MM.1S (cell line): ENCODE measurements at places on chromosomes 13 and 19.

GRCh38 chr13:30107521-30108136 lies 199.7 kb downstream of the KATNAL1 start:
- no peak overlapping the region for H3K27ac ChIP-seq
- no peaks in the 10 kb centered on the region for H3K27me3 ChIP-seq
- H3K36me3 ChIP-seq: no peaks in the 10 kb centered on the region
- no peak overlapping the region for H3K4me3 ChIP-seq
- DNase-seq: no peak

- no peaks in the 10 kb centered on the region for H3K4me1 ChIP-seq
- no peak overlapping the region for H3K27ac ChIP-seq
- no peak for DNase-seq
These were observed 502.8 kb downstream of the COG6 start for GRCh38 chr13:40158218-40158617.

GRCh38 chr13:30125422-30126073 lies 181.8 kb downstream of the KATNAL1 start:
- no peak overlapping the region for H3K4me3 ChIP-seq
- H3K36me3 ChIP-seq: no peaks in the 10 kb centered on the region
- no peaks in the 10 kb centered on the region for H3K27me3 ChIP-seq
- DNase-seq: no peak
- no peaks in the 10 kb centered on the region for H3K4me1 ChIP-seq

GRCh38 chr13:35480346-35480745 lies 3.9 kb upstream of the MAB21L1 start:
- DNase-seq: no peak
- H3K27ac ChIP-seq: no peak overlapping the region
- H3K4me1 ChIP-seq: no peaks in the 10 kb centered on the region
- H3K27me3 ChIP-seq: no peaks in the 10 kb centered on the region

- no peaks in the 10 kb centered on the region for H3K36me3 ChIP-seq
- no peaks in the 10 kb centered on the region for H3K27me3 ChIP-seq
- no peak for DNase-seq
- no peak overlapping the region for H3K27ac ChIP-seq
- no peak overlapping the region for H3K4me3 ChIP-seq
These were observed 66.6 kb downstream of the ARHGEF18 start for GRCh38 chr19:7415163-7415856.

GRCh38 chr19:3503036-3503572 lies 2.6 kb upstream of the DOHH start:
- no peaks in the 10 kb centered on the region for H3K27me3 ChIP-seq
- H3K36me3 ChIP-seq: no peaks in the 10 kb centered on the region

- H3K27ac ChIP-seq: no peak overlapping the region
- H3K27me3 ChIP-seq: no peaks in the 10 kb centered on the region
- H3K4me1 ChIP-seq: no peaks in the 10 kb centered on the region
- no peak for DNase-seq
- H3K4me3 ChIP-seq: no peak overlapping the region
These were observed 25.5 kb upstream of the SLC1A5 start for GRCh38 chr19:46813839-46814358.

GRCh38 chr13:41995946-41996345 lies 35.0 kb upstream of the VWA8 start:
- H3K4me1 ChIP-seq: no peaks in the 10 kb centered on the region
- no peaks in the 10 kb centered on the region for H3K36me3 ChIP-seq
- DNase-seq: no peak
- H3K27me3 ChIP-seq: no peaks in the 10 kb centered on the region

DNA sequence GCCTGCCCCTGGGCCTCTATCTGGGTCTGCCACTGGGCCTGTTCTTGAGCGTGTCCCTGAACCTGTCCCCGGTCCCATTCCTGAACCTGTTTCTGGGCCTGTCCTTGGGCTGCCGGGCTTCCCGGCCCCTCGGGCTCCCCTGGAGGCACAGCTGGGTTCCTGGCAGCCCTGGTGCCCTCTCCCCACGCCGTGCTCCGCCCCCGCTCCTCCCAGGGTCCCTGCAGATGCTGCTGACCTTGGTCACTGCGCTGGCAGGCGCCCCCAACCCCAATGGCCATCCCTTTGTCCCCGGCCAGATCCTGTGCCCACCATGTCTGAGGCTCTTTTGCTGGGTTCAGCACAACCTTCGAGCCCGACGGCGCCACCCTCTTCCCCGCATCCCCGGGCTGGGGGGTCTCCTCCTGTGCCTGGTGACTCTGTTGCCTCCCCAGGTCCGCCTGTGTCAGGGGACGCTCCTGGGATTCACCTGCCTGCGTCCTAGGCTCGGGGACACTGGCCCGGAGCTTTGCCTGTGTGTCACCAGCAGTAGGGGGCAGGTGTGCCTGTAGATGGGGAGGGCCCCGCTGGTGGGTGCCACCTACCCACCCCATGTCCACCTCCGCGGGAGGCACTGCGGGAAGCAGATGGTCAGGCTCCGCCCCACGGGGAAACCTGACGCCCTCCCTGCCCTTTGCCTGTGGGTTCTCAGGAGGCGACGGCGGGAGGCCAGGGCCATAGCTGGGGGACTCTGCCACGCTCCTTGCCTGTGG lies 41.0 kb upstream of the GRTP1 start:
- peaks cover 97% of the 10 kb centered on the region for H3K27me3 ChIP-seq
- no peak overlapping the region for H3K4me3 ChIP-seq
- peaks cover 7% of the 10 kb centered on the region; the same call in 1 of the 2 replicates for H3K4me1 ChIP-seq

DNA sequence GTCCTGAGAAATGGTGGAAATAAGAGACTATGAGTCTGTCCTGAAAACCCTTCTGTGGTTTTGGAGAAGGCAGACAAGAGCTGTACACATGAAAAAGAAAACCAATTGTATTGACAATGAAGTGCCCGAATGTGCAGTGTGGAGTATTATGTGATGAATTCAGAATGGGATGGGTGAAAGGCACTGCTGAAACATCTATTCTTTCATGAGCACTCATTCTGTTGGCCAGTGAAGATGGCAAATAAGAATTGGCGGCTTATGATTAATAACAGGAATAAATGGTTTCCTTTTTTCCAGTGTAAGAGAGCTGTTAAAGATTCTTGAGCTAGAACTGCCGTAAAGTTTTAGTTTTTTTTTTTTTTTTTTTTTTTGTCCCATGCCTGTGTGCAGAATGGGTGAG lies 5.7 kb downstream of the POLR1D start:
- no peak overlapping the region for H3K27ac ChIP-seq
- no peaks in the 10 kb centered on the region for H3K36me3 ChIP-seq
- H3K27me3 ChIP-seq: no peaks in the 10 kb centered on the region
- H3K4me3 ChIP-seq: no peak overlapping the region
- DNase-seq: no peak

DNA sequence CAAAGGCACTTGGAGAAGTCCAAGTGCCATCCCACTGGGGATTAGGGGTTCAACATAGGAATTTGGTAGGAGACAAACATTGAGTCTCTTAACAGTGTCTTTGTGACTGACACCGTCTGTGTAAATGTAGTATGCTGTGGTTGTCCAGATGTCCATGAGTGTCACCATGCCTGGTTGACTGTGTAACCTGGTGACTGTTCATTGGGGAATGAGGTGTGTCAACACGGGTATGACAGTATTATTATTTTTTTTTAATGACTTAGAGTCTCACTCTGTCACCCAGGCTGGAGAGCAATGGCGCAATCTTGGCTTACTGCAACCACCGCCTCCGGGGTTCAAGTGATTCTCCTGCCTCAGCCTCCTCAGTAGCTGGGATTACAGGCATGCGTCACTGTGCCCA lies 16.2 kb downstream of the PKN1 start:
- DNase-seq: no peak
- H3K4me3 ChIP-seq: no peak overlapping the region
- H3K27me3 ChIP-seq: no peaks in the 10 kb centered on the region
- H3K36me3 ChIP-seq: no peaks in the 10 kb centered on the region; the same call in 1 of the 2 replicates
- H3K4me1 ChIP-seq: no peaks in the 10 kb centered on the region

DNA sequence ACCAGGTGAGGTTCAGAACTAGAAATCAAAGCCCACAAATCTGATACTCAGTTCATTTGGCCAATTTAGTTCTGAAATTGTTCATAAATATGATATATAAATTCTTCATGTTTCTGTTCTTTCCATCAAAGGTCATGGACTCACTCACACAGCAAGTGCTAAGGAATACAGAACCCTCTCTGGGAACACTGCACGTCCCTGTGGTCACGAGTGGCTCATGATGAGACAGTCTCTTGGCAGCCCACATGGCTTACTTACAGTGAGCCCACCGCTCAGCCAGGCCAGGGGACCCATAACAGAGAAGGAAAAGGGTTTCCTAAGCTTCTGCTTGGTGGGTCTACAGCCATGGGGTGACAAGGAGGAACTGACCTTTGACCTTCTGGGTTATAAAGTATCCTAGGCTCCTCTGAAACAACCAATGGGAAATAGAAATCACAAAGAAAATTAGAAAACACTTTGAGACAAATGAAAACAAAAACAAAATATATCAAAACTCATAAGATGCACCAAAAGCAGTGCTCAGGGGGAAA lies 67.4 kb downstream of the CDADC1 start:
- H3K36me3 ChIP-seq: no peaks in the 10 kb centered on the region
- no peaks in the 10 kb centered on the region for H3K4me1 ChIP-seq
- no peaks in the 10 kb centered on the region for H3K27me3 ChIP-seq
- H3K4me3 ChIP-seq: no peak overlapping the region
- no peak for DNase-seq

DNA sequence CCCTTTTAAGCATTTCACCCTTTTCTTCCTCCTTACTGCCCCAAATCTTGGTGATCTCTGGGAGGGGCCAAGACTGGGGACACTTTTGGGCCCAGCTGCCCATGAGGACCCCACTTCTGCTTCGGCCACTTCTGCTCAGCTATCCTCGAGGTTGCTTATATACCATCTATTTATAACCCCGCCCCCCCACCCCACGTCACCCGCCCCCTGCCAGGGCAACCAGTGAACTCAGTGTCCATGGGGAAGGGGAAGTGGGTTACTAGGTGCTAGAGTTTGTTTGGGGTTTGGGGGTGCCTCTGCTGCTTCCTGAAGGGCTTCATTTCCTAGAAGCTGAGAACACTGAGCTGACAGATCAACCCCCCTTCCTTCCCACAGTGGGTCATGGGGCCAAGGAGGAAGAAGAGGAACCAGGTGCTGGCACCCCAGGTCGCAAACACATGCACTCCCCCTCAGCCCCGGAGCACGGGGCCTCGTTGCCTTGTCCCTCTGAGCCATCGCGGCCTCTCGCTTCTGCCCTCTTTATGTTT lies 6.1 kb upstream of the ADGRE5 start:
- H3K4me1 ChIP-seq: peaks cover 10% of the 10 kb centered on the region
- no peak overlapping the region for H3K27ac ChIP-seq
- H3K4me3 ChIP-seq: no peak overlapping the region
- peaks cover 31% of the 10 kb centered on the region for H3K27me3 ChIP-seq

GRCh38 chr13:32023698-32024097 lies 7.9 kb upstream of the FRY start:
- no peaks in the 10 kb centered on the region for H3K36me3 ChIP-seq

DNA sequence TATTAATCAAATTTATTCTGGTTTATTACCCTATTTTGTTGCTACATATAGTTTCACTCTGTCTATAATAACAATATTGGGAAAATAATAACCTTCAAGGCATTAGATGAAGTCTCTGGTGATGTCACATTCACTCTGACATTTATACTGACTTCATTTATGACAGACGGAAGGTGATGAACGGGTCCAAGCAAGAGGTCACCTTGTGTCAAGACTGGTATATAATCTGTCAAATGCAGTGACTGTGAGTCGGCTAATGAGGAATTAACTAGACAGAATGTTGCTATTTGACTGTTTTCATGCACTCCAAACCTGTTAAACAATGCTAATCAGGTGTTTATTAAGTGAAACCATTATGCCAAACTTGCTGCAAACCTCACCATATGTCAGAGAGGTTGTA lies 800.5 kb upstream of the KLHL1 start:
- DNase-seq: no peak
- H3K4me1 ChIP-seq: no peaks in the 10 kb centered on the region
- H3K27ac ChIP-seq: no peak overlapping the region
- H3K27me3 ChIP-seq: no peaks in the 10 kb centered on the region
- no peak overlapping the region for H3K4me3 ChIP-seq

DNA sequence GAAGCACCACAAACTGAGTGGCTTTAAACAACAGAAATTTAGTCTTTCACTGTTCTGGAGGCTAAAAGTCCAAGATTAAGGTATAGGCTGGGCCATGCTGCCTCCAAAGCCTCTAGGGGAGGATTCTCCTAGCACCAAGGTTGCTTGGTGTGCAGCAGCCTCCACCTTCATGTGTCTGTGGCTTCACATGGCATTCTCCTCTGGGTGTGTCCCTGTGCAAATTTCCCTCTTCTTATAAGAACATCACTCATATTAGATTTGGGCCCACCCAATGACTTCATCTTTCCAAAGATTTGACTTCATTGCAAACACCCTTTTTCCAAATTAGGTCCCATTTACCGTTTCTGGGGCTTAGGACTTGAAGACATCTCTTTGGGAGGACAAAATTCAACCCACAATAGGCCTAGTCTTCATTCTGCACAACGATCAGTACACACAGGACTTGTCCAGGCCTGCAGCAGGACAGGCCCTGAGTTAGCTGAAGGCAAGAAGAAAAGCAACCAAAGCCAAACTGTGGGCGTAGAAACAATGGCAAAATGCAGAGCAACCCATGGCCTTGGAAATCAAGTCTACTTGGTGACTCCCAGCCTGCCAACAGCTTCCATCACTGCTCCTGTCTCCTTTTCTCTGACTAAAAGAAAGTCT lies 521.2 kb upstream of the NBEA start:
- H3K4me3 ChIP-seq: no peak overlapping the region
- H3K27ac ChIP-seq: no peak overlapping the region
- no peaks in the 10 kb centered on the region for H3K36me3 ChIP-seq
- H3K27me3 ChIP-seq: no peaks in the 10 kb centered on the region
- no peaks in the 10 kb centered on the region for H3K4me1 ChIP-seq

GRCh38 chr13:76293751-76294150 lies 592.5 kb downstream of the KCTD12 start:
- no peaks in the 10 kb centered on the region for H3K4me1 ChIP-seq
- H3K27me3 ChIP-seq: no peaks in the 10 kb centered on the region

GRCh38 chr13:79933389-79933788 lies 407.5 kb downstream of the SPRY2 start:
- no peaks in the 10 kb centered on the region for H3K36me3 ChIP-seq
- no peaks in the 10 kb centered on the region for H3K4me1 ChIP-seq
- H3K27ac ChIP-seq: no peak overlapping the region
- DNase-seq: no peak
- H3K4me3 ChIP-seq: no peak overlapping the region

- H3K4me1 ChIP-seq: no peaks in the 10 kb centered on the region
- DNase-seq: no peak
- no peaks in the 10 kb centered on the region for H3K27me3 ChIP-seq
- no peak overlapping the region for H3K27ac ChIP-seq
- no peaks in the 10 kb centered on the region for H3K36me3 ChIP-seq
These were observed 133.9 kb downstream of the IRS2 start for GRCh38 chr13:109652531-109652930.

DNA sequence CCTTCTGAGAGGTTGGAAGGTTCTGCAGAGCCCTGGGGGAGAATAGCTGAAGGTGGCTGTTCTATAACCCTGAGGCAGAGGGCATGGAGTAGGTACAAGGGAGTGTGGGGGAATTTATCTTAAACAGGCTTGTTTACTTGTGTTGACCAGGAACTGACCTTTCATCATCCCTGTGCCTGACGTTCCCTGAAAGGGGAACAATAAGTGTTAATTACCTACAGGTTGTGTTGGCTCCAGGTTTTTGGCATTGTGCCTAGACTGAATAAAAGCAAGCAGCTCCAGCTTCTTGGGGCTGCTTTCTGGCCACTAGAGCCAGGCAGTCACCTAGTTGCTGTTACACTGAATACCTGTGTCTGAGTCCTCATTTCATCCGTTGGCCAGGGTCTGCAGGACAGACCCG lies 60.0 kb downstream of the ZNF627 start:
- no peak overlapping the region for H3K4me3 ChIP-seq
- peaks cover 4% of the 10 kb centered on the region; the same call in 1 of the 2 replicates for H3K36me3 ChIP-seq
- H3K27ac ChIP-seq: no peak overlapping the region
- no peaks in the 10 kb centered on the region for H3K4me1 ChIP-seq
